ENCODE measurements at places on chromosomes 1 and 21. TPM values are rescaled to one million over a fixed set of nuclear protein-coding genes. Genes with fewer than 3 reads are reported as not detected.

CFAP107 gene
- not detected for total RNA-seq

HHIPL2 gene
- 0.19 TPM for total RNA-seq

MFN2 gene
- total RNA-seq, result 57.3 TPM

ALDH4A1 gene
- total RNA-seq, result 12.0 TPM

KCNE2 gene
- total RNA-seq, result not detected

LMNA gene
- 2,559 TPM for total RNA-seq

S100A14 gene
- 0.25 TPM for total RNA-seq

PODN gene
- 7.6 TPM for total RNA-seq

SPATA45 gene
- 0.53 TPM for total RNA-seq

FCGR3B gene
- 0.26 TPM for total RNA-seq

LCE3D gene
- total RNA-seq, result not detected

GBP4 gene
- 0.53 TPM for total RNA-seq

HES2 gene
- 0.92 TPM for total RNA-seq

IL22RA1 gene
- 0.25 TPM for total RNA-seq

FCRL1 gene
- not detected for total RNA-seq

MROH9 gene
- 0.06 TPM for total RNA-seq

RAB42 gene
- total RNA-seq, result 1.7 TPM

SERTAD4 gene
- 3.4 TPM for total RNA-seq

SPATA21 gene
- total RNA-seq, result not detected

LYPD8 gene
- not detected for total RNA-seq

SLC44A5 gene
- total RNA-seq, result 2.1 TPM

S100A5 gene
- total RNA-seq, result 0.26 TPM

TOR1AIP2 gene
- total RNA-seq, result 74.4 TPM

KIF26B gene
- total RNA-seq, result under 0.01 TPM

ADGRL4 gene
- 55.9 TPM for total RNA-seq

S100A3 gene
- total RNA-seq, result 13.3 TPM

SLC1A7 gene
- total RNA-seq, result 0.13 TPM

MCOLN2 gene
- total RNA-seq, result 4.6 TPM

BCAR3 gene
- total RNA-seq, result 18.2 TPM

SPRR2A gene
- total RNA-seq, result not detected

AADACL3 gene
- total RNA-seq, result not detected

PTPN7 gene
- total RNA-seq, result not detected

KRTAP12-2 gene
- total RNA-seq, result not detected

MDM4 gene
- total RNA-seq, result 30.5 TPM

PRRX1 gene
- total RNA-seq, result 229 TPM

ZFP69 gene
- 3.8 TPM for total RNA-seq

CGN gene
- under 0.01 TPM for total RNA-seq

SNX7 gene
- 56.6 TPM for total RNA-seq

HAO2 gene
- total RNA-seq, result not detected

TLCD4 gene
- total RNA-seq, result 0.99 TPM

EYA3 gene
- 8.9 TPM for total RNA-seq

MYOG gene
- total RNA-seq, result not detected

GJA4 gene
- 1.6 TPM for total RNA-seq

APOBEC4 gene
- 0.06 TPM for total RNA-seq

CSTB gene
- 15.6 TPM for total RNA-seq
